Cerebellar nuclear complex (tissue), 1 donor: ENCODE measurements at places on chromosomes 4 and X.

DNA sequence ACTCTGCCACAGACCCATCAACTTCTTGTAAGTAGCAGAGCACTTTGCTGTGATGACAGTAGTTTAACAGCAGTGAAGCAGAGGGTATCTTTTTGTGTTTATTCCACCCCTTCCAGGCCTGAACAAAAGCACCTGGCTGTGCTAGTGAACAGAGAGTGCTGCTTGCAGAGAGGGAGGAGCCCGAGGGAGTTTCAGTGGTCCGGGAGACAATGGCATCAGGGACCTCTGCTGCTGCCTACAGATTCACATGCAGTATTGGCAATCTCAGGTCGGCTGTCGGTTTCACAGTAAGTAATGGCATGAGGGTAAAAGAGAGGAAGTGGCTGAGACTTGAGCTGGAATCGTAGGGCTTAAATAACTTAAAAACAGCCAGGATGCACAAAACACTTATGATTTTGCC, 755.8 kb downstream of the RPA4 start:
- no peak for DNase-seq

DNA sequence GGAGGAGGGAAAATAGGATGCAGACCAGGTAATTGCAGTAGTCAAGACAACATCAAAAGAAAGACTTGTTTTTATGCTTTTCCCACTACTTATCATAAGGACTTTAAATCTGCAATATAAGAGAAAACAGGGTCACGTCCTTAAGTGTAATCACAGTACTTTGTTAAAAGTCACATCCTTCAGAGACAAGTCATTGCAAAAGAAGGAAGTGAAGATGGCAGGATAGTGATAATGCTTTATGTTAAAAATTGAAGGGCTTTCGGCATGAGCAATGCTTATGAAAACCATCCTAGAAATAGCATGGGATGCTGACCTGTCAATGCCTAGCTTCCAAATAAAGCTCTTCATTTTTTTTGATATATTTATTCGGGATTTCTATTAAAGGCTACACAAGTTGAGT, 110.2 kb upstream of the TENM3 start:
- DNase-seq, result no peak

DNA sequence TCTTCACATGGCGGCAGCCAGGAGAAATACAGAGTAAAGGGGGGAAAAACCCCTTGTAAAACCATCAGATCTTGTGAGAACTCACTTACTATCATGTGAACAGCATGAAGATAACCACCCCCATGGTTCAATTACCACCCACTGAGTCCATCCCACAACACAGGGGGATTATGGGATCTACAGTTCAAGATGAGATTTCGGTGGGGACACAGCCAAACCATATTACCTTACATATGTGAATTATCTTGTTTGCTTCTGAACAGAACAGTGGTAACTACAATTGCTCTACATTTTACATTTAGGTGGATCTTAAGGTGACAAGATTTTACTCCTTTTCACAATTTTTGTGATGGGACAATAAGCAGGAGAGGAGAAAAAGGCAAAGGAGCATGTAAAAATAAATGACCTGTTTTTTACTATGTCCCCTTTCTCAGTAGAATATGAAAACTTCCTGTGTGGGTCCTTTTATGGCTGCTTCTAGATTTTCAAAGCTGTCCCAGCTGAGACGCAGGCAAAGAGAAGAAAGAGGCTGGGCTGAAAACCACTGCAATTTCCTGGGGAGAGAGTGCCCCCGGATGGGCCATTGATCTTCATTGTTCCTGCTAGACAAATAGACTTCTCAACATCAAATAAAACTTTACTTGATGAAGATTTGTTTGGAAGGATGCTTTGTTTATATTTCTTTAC, 45.9 kb upstream of the PGM2 start:
- no peak for DNase-seq

DNA sequence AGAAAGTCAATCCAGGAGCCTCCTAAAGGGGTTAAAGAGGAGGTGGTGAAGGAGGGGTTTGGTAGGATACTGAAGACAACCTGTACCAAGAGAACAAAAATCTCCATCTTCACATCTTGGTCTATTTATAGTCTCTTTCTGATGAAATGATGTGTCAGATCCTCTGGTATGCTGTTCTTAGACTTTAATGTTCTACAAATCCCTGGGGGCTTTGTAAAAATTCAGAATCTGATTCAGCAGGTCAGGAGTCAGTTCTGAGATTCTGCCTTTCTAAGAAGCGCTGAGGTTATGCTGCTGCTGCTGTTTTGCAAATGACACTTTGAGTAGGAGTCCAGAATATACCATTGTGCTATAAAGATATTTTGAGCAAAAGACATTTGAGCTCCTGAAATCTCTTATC, 172.9 kb upstream of the GLRA2 start:
- no peak for DNase-seq

DNA sequence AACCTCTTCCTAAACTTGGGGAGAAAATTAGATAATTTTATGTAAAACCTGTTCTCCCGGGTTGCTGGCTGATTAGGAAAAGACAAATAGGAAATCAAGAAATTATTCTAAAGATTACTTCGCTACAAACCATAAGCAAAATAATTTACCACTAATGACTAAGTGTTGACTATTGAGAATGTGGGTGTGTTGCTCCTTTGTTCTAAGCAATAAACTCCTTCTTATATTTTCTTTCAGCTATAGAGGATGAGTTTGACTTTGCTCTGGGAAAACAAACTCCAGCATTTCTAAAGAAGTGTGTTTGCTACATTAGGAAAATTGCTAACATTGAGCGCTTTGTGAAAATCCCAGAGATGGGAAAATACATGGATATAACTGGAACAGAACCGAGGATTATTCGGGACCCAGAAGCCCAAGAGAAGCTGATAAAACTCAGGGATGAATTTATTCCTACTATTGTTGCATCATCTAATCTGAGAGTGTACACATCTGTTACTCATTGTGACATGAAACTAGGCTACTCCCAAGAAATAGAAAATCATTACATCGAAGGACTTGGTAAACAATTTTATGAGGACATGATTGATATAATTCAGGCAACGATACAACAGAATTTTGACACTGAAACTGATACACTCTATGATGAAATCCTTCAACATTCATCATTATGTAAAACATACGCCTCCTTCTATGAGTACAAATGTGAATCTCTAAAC, 194.2 kb downstream of the NWD2 start:
- no peak for DNase-seq

DNA sequence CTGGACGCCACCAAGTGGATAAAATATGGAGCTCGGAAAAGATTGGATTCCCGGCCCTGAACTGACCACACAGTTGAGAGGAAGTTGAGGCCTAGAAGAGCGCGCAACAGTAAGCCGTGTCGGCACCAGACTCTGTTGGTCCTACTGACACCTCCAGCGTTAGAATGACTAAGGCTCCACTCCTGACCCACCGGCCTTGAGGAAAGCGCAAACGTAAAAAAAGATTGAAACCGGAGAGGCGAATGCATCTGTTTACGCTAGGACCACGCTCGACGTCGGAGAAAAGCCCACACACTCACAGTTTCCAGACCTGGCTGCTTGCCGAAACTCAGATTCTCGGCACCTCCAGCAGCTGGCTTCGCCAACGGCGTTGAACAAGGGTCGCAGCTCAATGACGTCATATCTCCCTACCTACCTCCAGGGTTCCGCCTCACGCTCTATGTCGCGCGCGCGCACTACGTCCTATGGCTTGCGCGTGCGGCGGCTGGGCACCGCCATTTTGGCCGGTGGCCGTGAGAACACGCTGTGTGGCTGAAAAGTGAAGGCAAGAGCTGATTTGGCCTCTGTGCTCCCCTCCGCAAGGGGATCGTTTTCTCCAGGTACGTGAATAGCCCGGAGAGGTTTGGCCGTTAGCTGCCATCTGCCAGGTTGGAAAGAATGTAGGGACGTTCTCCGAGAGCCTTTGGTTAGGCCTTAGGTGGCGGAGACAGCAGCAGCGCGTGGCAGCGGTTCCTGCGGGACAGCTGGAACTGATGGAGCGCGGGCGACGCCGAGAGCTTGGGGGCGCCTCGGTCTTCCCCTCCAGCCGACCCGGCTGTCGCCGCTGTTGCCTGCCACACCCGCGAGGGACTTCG, at the start of the genes ABCE1 and ANAPC10:
TSS of gene ABCE1 (plus strand) at position 491 of the 854 bp plus-strand sequence. CDS start 6,102 bp downstream, outside the sequence.
TSS of gene ANAPC10 (minus strand) at position 376 of the 854 bp plus-strand sequence. CDS start 2,097 bp downstream, outside the sequence.
- DNase-seq, result peak; percentile 44

- DNase-seq, result no peak
Observed at GRCh38 chr4:147723326-147723725, 8.6 kb upstream of the ARHGAP10 start.
